ENCODE measurements at places on chromosomes 4 and X. TPM values are rescaled to one million over a fixed set of nuclear protein-coding genes. Genes with fewer than 3 reads are reported as not detected.

- no peak for DNase-seq
Observed at GRCh38 chr4:2948895-2949781, 14.1 kb downstream of the NOP14 start.

GRCh38 chrX:31551913-31552312, 480.1 kb upstream of the FTHL17 start:
- DNase-seq, result no peak

The KCNIP4 gene
- 2.8 TPM for total RNA-seq

- DNase-seq, result peak; percentile 84
Observed at GRCh38 chrX:47193475-47194193, at the start of gene UBA1. UBA1 (plus strand) TSS chrX:47193829; CDS start chrX:47198803, 4,974 bp downstream.

DNA sequence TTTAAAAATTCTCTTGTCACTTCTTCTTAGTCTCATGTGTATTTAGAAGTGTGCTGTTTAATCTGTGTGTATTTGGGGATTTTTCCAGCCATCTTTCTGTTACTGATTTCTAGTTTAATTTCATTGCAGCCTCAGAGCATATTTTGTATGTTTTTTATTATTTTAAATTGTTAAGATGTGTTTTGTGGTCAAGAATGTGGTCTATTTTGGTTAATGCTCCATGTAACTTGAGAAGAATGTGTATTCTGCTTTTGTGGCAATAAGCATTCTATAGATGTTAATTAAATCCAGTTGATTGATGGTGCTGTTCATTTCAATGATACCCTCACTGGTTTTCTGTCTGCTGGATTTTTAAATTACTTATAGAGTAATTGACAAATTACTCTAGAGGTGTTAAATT, 38.9 kb downstream of the ANXA10 start:
- peak; percentile 55 for DNase-seq

The ARHGAP6 gene
- total RNA-seq, result 4.8 TPM

DNA sequence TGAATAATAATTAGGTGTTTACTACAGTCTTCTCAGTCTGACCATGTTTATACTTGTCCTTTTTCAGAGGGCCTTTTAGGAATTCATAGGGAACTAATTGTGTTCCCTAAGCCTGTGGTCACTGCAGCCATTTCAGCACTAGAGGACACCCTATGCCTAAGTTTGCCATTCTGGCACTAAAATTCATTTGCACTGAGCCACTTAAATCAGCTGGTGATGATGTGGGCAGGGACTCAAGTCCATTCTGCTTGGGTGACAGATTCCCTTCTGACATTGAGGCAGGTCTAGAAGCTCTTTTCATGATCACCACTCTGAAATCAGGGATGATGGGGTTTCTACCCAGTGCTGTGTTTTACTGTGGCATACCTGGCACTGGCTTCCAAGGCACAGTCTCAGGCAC, 1178.9 kb upstream of the DIAPH2 start:
- no peak for DNase-seq

DNA sequence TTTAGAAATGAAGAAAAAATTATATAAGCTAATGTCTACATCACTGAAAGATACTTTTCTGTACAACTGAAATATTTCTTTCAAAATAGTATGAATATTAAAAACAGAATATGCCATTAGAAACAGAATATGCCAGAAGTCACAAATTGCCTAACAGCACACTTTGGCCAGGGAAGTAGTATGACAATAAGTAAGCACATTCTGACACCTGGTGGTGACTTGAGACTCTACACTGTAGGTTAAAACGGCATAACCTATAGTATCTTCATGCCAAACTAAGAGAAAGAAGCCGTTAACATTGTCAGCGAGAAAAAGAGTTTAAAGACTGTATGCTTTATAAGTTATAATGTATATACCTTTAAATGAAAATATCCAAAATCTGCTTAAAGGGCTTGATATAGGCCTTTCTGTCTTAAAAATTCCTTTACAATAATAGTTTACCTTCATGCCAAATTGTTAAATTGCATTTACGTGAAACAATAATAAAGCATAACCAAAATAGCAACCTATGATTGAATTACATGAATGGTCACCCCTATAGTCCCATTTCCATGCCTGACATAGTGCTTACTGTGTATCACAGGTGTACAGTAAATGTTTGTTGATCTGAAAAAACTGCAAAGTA, 32.8 kb downstream of the FAM13A start:
- peak; percentile 83 for DNase-seq

DNA sequence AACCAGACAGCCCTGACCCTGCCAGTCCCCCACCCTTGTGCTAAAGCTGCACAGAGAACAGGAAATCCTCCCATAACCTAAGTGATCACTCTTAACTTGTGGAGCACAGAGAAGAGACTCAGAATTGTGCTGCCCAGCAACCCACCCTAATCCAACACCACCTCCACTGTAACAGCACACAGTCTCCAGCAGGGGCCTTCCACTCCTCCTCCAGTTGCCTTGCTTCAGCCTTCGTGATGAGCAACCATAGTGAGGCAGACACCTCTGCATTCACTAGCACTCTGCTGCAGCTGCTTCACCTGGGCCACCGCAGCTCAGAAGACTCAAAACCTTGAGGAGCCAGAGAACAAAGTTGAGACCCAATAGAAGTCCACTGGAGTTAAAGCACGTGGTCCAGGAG, 7.9 kb upstream of the UGT2B4 start:
- no peak for DNase-seq

The SPANXB1 gene
- total RNA-seq, result not detected

The DCAF4L1 gene
- 0.20 TPM for total RNA-seq

DNA sequence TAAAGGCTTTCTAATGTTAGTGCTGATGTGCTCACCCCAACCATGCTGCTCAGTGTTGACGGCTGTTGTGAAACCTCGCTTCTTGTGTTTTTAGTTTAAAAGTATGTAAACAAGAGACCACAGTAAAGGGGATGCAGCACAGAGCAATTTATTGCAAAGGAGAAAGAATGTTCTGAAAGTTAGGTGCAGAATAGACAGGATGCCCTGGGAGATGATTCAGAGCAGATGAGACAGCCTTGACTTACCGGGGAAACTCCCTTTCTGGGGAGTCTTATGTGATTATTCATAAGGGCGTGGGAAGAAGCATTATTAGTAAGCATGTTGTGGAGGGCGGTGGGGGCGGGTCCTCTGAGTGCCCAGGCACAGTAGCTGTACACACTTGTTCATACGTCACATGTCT, 47.7 kb downstream of the EVC start:
- no peak for DNase-seq

The ARR3 gene
- not detected for total RNA-seq

The NLGN4X gene
- total RNA-seq, result 4.3 TPM

The DYNLT3 gene
- 13.7 TPM for total RNA-seq

- DNase-seq, result peak; percentile 44
Observed at GRCh38 chrX:34631479-34632220, 25.4 kb downstream of the TMEM47 start.

The GABRB1 gene
- total RNA-seq, result 0.69 TPM

DNA sequence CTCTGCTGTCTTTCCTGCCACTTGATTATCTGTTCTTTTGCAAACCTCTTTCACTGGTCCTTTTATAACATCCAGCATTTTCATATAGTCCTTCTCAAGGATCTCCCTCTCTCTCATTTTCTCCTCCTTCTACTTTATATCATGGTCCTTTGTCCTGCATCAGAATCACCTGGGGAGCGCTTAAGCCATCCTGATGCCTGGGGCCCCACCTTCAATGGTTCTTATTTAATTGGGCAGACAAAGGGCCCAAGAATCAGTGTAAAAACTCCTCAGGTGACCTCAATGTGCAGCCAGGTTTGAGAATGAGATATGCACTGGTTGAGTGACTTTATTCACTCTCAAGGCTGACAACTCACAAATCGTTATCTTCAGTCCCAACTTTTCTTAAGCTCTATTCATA, 283.9 kb downstream of the UNC5C start:
- no peak for DNase-seq

The ETDB gene
- total RNA-seq, result not detected

DNA sequence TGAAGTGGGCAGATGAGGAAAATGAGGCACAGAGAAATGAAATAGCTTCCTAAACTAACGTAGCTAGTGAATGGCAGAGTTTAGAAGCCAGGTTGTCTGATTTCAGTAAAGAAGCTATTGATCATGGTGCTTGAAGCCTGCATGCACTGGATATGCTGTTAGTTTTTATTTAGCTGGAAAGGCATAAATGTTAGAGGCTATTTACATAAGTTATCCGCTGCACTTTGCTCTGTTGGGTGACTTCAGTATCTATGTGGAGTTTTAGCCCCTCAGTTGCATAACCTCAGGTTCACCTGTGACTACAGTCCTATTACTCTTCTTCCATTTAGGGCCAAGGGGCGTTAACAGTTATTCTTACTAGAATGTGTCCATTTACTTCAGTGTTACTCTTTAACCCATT, 522.4 kb upstream of the RPS6KA3 start:
- DNase-seq, result no peak

DNA sequence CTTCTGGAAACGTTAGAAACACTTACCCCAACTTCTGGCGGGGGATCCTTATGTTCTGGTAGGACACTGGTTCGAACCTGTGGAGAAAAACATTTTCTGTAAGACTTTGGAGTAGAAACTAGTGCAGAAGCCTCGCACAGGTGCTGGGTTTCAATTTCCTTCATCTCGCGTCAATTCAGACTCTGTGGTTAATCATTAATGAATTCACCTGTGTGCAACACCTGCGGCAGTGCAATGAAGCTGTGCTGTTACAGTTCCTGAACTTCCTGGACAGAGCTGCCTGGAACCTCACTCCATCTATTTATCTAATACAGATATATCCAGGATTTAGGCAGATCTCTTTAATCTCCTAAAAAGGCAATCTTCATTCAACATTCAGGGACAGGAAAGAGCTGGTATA, 531.4 kb downstream of the INPP4B start:
- no peak for DNase-seq

DNA sequence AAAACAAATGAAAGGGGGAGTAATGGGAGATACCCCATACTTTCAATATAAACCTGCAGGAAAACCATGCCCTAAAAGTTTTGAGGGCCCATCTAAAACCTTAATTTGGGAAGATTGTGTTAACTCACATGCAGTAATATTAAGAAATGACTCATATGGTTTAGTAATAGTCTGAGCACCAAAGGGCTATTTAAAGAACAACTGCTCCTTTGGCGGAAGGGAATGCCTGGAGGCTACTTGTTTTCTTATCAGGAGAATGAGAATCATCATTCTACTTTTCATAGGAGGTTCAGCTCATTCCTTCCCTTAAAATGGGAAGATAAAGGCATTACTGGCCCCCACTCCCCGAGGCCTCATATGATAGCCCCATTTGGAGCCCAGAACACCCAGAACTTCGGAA, 47.6 kb downstream of the SPIN3 start:
- no peak for DNase-seq

All from skin of body (tissue), 3 donors.